ENCODE measurements at places on chromosomes 5 and 9.

- DNase-seq, result no peak
Measured at GRCh38 chr9:9913276-9913832, 699.4 kb downstream of the PTPRD start.

GRCh38 chr9:89078860-89079259, 87.6 kb downstream of the S1PR3 start:
- DNase-seq, result peak; percentile 27

- DNase-seq, result no peak
Measured at GRCh38 chr9:92762781-92763708, 1.6 kb downstream of the BICD2 start.

- DNase-seq, result no peak
Measured at GRCh38 chr5:71786337-71787055, 67.4 kb downstream of the CARTPT start.

DNA sequence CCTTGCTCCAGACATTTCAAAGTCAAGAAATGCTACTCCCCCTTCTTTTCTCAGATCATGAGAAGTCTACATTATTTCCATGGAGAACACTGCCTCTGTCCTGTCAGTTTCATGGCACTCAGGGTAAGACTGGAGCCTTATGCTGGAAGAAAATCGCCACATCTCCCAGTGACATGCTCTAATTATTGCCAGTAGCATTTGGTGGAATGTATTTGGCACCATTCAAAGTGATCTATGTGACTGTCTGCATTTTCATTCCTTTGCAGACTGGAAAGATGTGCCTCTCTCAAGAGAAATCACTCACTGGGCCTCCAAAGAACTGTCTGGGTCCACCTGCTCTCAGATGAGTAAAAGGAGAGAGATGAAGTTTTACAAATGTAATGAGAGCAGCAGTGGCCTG, 840 bp upstream of the PLCXD3 start:
- DNase-seq, result no peak

DNA sequence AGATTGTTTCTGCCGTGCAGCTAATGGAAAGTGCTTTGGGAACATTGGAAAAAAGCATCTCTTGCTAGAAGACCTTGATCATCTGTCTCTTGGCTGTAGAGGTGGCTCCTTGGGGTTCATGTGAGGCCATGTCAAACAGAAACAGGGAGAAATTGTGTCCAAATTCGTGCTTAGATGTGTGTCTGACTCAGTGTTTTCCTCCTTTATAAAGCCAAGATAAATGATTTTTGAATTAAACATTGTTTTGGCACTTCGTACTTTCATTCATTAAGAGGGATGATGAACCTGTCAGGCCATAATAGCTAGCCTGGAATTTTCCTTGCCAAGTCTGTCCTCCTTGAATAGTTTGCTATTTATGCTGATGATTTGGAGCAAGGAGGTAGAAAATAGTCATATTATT, 143.8 kb downstream of the FBXL7 start:
- no peak for DNase-seq

GRCh38 chr5:56326770-56327169, 93.6 kb upstream of the ANKRD55 start:
- DNase-seq, result no peak

DNA sequence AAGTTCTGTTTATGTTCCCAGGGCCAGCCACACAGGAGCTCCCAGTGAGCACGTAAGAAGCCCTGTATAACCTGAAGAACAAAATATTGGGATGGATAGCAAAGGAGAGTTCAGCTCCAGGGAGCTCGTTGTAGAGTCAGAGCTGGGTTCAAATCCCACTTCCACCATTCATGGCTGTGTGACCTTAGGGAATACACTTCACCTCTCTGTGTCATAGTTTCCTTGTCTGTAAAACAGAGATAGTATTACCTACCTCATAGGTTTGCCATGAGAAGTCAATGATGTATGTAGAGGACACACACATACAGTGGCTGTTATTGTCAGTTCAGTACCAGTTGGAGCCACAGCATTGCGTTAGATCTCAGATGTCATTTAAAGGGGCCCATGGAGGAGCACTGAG, 67.4 kb downstream of the MACROH2A1 start:
- DNase-seq, result no peak

DNA sequence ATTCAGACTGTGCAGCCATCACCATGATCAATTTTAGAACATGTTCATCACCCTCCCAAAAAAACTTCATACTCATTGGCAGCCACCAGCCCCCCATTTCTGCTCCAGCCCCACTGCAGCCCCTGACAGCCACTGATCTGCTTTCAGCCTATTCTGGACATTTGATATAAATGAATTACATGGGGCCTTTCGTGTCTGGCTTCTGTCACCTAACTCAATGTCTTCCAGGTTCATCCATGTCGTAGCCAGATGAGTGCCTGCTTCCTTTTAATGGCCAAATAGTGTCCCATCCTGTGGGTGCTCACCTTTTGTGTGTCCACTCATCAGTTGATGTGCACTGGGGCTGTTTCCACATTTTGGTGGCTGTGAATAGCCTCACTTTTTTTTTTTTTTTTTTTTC, 63.5 kb downstream of the HMCN2 start:
- DNase-seq, result no peak

- DNase-seq, result peak; percentile 34
Measured at GRCh38 chr5:143955141-143955540, 143.2 kb downstream of the HMHB1 start.

DNA sequence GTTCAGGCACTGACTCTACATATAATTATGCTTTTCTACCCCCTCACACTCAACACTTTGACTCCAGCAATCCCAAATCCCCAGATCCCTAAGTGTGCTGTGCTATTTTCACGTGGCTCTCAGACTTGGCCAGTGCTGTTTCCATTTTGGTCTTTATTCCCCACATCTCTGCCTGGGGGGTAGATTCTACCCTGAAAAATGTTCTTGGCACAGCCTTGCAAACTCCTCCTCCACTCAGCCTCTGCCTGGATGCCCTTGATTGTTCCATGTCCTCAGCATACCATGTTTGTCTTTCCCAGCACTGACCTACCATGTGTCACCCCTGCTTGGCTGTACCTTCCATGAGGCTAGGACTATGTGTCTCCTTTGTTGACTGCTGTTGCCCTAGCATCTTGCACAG, 43.0 kb downstream of the FXN start:
- no peak for DNase-seq

DNA sequence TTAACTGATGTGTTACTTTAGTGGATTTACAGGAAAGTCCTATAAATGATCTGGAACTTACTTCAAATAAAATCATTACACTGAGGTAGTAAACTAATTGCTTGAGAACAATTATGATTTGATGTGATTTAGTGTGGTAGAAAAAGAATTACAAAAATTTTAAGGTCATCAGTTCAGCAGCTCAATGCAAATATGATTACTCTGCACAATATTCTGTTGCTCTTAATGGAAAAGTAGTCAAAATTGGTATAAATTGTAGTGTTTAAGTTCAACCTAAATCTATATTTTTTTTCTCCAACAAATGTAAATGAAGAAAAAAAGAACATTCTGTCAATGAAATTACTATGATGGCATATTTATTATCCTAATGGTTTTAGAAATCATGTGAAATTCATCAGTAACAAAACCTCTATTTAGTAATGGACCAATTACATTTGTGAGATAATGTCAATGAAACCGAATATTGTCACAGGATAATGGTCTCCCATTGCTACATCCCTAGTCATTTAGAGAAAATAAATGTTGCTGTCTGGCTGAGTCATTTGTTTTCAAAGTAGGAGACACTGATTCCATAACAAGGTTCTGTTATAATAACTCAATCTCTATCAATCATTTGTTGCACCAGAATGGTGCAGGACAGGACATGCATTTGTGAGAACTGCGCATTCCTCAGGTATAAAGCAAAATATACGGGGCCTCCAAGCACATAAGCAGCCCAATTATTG, 177.1 kb downstream of the NFIB start:
- DNase-seq, result no peak

- no peak for DNase-seq
Measured at GRCh38 chr5:38866362-38867031, 20.7 kb downstream of the OSMR start.

DNA sequence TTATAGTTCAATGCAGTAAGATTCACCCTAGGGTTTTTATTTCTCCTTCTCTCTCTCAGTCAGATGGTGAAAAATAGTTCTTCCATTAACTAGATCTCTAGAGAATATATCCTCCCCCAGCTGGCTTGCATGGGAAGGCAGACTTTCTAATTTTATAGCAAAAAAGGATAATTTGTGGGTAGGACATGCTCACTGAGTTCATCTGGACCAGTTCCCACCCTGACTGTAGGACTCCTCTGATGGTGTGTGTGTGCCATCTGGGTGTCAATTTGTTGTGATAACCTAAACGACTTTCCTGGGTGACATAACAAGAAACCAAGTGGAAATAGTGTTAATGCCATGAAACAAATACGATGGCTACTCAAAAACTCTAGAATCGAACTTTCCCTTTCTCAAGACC, 44.9 kb downstream of the APBA1 start:
- DNase-seq, result no peak

DNA sequence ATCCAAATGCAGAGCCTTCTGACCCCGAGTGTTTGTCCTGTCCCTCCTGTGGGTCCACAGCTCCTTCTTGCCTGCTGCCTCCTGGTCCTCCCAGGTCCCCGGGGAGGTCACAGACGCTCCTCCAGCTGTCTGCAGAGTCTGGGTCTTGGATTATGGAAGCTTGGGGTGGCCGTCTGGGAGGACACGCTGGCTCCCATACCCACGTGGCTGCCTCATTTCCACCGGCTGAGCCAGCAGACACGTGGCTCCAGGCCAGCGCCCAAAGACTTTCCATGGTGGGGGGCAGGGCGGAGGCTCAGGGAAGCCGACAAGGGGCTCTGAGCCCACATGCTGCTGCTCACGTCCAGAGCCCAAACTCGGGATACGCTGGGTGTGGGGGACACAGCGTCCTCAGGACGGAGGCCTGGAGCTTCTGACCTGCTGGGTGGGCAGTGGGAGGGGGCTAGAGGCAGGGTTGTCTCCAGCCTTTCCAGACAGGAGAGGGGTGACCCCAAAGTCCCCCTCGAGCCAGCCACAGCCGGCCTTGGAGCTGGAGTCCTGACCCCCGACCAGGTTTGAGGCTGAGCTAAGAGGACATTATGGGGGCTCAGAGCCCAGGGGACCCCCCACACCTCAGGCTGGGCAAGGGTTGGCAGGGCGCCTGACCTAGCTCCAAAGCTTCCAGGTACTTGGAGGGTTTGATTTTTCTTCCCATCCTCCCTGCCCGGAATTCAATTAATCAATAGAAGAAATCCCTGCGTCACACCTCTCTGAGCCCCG, 24.2 kb upstream of the RNU6ATAC start:
- DNase-seq, result no peak

DNA sequence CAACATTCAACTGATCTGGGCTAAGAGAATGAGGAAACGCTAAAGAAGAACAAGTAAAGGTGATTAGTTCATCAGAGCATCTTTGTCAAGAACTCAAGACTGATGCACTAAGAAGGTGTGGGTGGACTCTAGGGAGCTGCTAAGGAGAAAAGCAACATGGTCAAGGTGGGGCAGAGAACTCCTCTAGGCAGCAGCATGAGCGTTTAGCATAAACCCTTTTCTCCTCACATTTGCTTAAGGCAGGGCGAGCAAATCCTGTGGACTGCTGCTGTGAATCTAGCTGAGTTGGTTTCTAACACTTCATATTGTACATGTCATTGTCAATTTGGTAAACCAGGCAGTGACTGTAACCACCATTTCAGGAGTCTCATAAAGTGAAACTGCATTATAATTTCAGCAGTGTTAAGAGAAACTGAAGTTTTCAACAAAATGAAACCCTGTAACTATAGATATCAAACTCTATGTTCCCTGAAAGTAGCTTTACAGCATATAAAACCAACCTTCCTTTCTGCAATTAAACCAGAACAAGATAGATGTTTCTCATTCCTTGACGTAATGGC, 45.9 kb upstream of the MAN2A1 start:
- no peak for DNase-seq

- no peak for DNase-seq
Measured at GRCh38 chr5:148857474-148857873, 31.1 kb downstream of the ADRB2 start.

GRCh38 chr9:124035001-124035650, 23.6 kb downstream of the LHX2 start:
- no peak for DNase-seq

DNA sequence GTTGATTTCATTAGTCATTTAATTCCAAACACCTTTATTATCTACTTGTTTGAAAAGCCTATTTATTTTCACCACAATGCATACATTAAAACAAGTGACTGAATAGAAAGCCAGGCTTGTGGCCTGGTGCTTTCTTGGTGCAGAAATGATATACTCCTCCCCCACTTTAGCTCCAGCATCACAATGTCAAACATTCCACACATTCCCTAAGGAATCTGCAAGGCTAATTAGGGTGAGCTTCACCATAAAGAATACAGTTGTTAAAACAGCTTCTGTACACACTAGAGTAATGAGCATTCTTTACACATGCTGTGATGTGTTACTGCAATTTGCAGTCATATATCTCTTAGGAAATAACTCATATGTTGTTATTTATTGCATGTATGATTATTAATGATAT, 705.7 kb downstream of the CETN3 start:
- peak; percentile 19 for DNase-seq

- no peak for DNase-seq
Measured at GRCh38 chr9:122229485-122229837, 704 bp upstream of the LHX6 start.

GRCh38 chr5:80192507-80193241, 63.2 kb downstream of the SERINC5 start:
- DNase-seq, result no peak

- DNase-seq, result no peak
Measured at GRCh38 chr9:121367306-121368137, 2.5 kb downstream of the STOM start.

GRCh38 chr5:178377583-178378270, 145.1 kb upstream of the PHYKPL start:
- no peak for DNase-seq

DNA sequence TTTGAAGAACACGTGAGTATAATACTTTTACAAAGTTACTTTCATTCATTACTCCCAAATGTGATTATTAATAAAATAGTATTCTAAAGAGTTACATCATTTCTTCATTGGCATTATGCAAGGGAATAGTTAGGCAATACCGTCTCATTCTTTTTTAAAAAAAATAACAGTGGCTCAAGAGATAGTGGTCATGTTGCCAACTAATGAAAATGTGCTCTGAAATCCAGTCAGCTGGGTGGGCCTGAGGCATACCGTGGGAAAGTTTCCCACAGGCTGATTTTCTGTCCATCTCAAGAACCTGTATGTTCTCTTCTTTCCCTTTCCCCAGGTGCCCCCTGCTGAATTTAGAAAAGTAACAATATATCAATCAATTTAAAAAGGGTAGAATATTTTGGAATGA, 40.8 kb upstream of the ROPN1L start:
- no peak for DNase-seq

- no peak for DNase-seq
Measured at GRCh38 chr9:99773468-99774138, 48.1 kb upstream of the NR4A3 start.

- DNase-seq, result no peak
Measured at GRCh38 chr5:55159763-55160492, at the start of gene GPX8. GPX8 (plus strand) TSS chr5:55160171; CDS start chr5:55160193, 22 bp downstream.

GRCh38 chr5:158407824-158408195, 548.9 kb upstream of the CLINT1 start:
- DNase-seq, result no peak

GRCh38 chr9:87378676-87379075, 119.0 kb upstream of the DAPK1 start:
- no peak for DNase-seq

GRCh38 chr5:178232920-178233429, 373 bp upstream of the PHYKPL start:
- DNase-seq, result no peak

- DNase-seq, result no peak
Measured at GRCh38 chr9:129675620-129676019, 10.2 kb downstream of the PRRX2 start.

- no peak for DNase-seq
Measured at GRCh38 chr9:129646252-129646651, 4.3 kb upstream of the ASB6 start.

Measured in GM04503 (cell line).